Fibroblast of villous mesenchyme (primary cell): ENCODE measurements at places on chromosomes 5 and 9.

- no peak for DNase-seq
Measured at GRCh38 chr5:150549735-150550134, 41.8 kb downstream of the NDST1 start.

DNA sequence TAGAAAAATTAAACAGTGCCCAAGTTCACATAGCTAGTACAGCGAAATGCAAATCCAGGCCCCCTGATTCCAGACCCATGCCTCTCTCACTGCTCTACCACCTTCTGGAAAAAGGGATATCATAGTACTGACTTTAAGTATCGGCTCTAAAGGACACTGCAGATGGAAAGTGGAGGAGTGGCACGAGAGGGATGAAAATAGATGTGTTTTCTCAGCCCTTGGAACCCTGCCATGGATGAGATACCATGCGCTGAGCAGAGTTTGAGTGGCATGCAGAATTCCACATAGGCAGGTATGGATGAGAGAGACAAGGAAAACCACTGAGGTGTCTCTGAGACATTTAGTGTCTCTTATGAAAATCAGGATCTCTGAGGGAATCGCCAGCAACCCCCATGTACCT lies 18.8 kb downstream of the CKMT2 start:
- DNase-seq, result no peak

DNA sequence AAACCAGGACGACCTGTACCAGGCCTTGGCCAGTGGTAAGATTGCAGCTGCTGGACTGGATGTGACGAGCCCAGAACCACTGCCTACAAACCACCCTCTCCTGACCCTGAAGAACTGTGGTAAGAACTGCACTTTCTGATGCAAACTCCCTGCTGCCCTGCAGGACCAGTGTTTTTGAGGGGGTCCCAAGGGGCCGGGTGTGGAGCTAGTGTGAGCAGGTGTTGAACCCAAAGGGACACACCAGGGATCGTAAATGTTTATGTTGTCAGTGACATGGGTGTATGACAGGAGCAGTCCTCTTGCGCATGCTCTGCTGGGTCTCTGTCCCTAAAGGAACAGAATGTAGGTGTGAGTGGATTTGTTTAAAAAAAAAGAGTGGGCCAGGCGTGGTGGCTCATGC lies 9.5 kb downstream of the GRHPR start:
- DNase-seq, result no peak

DNA sequence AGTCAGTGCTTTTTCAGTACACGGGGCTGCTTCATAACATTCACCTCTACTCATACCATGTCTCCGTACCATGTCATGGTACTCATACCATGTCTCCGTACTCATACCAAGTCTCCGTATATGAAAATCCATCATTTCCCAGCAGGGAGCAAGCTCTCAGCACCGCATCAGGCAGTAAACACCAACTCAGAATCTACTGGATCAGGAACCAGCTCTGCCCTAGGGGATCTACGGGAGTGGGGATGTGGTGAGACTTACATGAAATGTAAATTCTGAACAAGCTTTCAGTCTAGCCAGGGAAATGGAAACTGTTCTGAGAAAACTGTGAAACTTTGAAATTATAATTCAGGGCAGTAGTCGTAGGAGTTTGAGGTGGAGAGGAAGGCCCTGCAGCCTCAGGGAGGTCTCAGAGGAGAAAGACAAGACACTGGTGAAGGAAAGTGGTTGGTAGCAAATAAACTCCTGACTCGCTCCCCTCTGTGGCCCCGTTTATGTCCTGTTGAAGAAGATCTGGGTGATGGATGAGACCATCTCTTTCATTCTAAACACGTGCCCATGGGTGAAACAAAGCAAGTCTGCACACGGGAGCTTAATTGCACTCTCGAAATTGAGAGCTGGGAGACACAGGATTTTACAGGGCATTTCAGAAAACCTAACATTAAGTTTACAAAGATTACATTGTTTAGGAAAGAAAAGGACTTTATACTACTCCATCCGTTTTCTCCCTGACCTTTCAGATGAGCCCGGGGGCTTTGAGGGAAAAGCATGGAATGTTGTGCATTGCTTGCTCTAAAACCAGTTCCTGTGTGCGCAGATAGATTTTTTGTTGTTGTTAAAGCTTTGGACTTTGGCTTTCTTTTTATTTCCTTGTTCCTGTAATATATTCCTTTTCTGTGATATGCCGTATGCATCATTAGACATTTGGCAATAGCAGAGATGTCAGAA lies 26.8 kb downstream of the ACTBL2 start:
- peak; percentile 25 for DNase-seq

DNA sequence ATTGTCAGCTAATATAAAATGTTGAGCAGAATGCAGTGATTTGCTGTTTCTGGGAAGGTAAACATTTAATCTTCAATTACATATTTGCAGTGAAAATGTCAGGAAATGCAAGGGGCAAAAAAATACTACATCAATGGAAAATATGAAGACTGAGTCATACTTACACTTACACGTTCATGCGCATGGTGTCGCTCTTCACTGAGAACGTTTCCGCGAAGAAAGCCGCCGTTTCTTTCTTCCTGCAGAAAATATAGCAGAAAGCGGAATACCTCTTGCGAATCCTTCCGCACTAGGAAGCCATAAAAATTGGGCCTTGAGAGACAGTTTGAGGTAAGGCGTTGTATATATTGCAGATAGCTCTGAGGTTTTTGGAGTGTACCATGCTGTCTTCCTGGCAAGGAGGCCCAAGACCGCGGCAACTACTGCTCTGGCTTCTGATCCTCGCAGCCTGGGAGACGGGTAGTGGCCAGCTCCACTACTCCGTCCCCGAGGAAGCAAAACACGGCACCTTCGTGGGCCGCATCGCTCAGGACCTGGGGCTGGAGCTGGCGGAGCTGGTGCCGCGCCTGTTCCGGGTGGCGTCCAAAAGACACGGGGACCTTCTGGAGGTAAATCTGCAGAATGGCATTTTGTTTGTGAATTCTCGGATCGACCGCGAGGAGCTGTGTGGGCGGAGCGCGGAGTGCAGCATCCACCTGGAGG lies at the start of gene PCDHA13:
Gene PCDHA13, plus strand, starts transcription at position 236 of the 702 bp plus-strand sequence. Its CDS starts 145 bp downstream, at position 381.
- peak; percentile 1 for DNase-seq

GRCh38 chr5:93320920-93321445 lies 260.0 kb downstream of the NR2F1-AS1 start:
- DNase-seq, result peak; percentile 28

- no peak for DNase-seq
Measured at GRCh38 chr5:8057769-8058168, 188.8 kb downstream of the MTRR start.

- no peak for DNase-seq
Measured at GRCh38 chr9:77451507-77451906, 196.6 kb downstream of the GNA14 start.

DNA sequence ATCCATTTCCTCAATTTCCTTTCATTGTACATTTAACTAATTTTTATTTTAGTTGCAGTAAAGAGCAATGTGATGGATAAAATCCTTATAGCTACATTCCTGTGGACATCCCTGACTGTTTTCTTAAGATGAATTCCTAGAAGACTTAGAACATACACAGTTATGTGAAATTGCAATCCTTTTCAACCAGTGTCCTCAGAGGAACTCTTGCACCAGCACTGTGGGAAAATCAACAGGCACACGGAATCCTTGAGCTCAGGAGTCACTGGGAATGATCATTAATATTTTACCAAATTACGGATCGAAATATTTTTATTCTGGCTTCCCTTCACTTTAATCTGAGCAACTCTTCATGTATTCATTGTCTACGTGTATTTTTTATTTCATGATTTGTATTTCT lies 901.9 kb upstream of the WWC1 start:
- no peak for DNase-seq

GRCh38 chr9:23622396-23622795 lies 203.6 kb downstream of the ELAVL2 start:
- no peak for DNase-seq

- DNase-seq, result no peak
Measured at GRCh38 chr5:54825005-54825404, 160.4 kb downstream of the ESM1 start.

- peak; percentile 45 for DNase-seq
Measured at GRCh38 chr9:98807070-98807813, at the start of gene GALNT12. GALNT12 (plus strand) TSS chr9:98807670; CDS start chr9:98807699, 29 bp downstream.

- peak; percentile 74 for DNase-seq
Measured at GRCh38 chr5:36739751-36740221, 133.4 kb downstream of the SLC1A3 start.

- no peak for DNase-seq
Measured at GRCh38 chr9:4421847-4422246, 68.4 kb upstream of the SLC1A1 start.

- DNase-seq, result no peak
Measured at GRCh38 chr5:172854971-172855370, 20.9 kb downstream of the ERGIC1 start.

- DNase-seq, result no peak
Measured at GRCh38 chr5:36573438-36573837, 33.0 kb upstream of the SLC1A3 start.

DNA sequence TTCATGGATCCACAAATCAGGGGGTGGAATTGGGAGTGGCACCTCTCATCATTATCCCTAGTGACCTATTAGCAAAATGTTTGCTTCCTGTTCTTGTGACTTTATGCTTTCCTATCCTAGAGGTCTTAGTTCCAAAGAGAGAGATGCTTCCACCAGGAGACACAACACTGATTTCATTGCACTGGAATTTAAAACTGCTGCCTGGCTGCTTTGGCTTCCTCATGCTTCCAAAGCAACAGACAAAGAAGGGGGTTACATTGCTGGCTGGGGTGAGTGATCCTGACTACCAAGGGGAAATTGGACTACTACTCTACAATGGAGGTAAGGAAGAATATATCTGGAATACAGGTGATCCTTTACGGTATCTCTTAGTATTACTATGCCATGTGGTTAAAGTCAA lies 69.2 kb upstream of the SH3GL2 start:
- DNase-seq, result no peak

DNA sequence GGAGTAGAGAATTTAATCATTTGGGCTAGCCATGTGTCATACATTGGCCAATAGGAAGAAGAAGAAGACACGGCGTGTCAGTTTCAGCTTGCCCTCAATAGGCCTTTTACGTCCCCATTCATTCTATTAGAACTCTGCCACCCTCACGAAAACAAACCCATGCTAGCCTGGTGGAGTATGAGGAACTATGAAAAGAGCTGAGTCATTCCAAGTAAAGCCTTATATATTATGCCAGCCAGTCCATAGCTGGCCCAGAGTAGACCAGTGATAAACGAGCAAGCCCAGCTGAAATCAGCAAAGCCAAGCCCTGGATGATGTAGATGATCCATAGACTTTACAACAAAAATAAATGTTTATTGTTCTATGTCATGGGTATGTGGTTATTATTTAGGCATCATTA lies 895.1 kb downstream of the TLE1 start:
- no peak for DNase-seq

- no peak for DNase-seq
Measured at GRCh38 chr5:1412621-1413020, 32.6 kb downstream of the SLC6A3 start.

GRCh38 chr9:109328978-109329637 lies 8.2 kb upstream of the EPB41L4B start:
- DNase-seq, result peak; percentile 58

DNA sequence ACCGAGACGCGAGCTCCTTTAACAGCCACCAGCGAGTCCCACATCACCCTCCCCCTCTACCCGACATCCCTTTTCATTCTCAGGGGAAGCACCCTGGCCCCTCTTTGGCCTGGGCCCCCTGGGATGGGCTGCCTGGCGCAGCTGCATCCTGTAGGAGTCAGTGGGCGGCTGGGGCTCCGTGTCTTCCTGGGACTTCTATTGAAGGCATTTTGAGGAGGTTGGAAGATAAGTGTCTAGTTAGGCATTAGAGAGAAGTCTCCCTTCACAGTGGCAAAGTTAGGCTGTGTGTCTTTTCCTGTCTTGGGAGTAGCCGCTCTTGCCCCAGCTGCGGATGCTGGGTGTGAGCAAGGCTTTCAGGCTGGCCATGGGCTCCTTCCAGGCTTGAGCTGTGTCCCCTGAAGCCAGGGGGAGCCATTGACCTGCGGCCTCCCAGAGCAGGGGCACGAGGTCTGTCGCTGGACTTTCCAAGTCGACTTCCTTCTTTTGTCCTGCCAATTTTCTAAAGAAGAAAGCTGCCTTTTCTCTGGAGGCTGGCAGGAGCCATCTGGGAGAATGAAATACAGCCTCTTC lies 18.6 kb upstream of the NKD2 start:
- peak; percentile 30 for DNase-seq

- DNase-seq, result peak; percentile 16
Measured at GRCh38 chr5:115180165-115180709, 10.5 kb upstream of the TRIM36 start.

- DNase-seq, result no peak
Measured at GRCh38 chr5:167481345-167481744, 810.1 kb upstream of the WWC1 start.

- peak; percentile 24 for DNase-seq
Measured at GRCh38 chr5:78795757-78796156, 147.2 kb upstream of the LHFPL2 start.

GRCh38 chr9:33159777-33160127 lies 7.4 kb downstream of the B4GALT1 start:
- DNase-seq, result peak; percentile 83

DNA sequence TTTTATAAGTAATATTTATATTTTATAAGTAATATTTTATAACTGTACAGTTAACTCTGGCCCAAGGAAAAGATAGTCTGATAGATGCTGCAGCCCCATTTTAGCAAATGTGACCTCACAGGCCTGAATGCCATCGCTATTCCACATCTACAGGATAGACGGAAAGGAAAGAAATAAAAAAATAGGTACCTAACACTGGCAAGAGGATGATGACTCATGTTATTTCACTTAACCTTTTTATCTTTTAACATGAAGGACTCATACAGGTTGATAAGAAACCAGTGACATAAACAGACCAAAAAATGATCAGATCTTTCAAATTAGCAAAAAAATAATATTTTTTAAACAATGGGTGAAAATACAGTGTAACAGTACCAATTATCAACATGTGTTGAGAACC lies 2.7 kb downstream of the CD274 start:
- DNase-seq, result no peak

- no peak for DNase-seq
Measured at GRCh38 chr9:34957492-34958410, at the start of gene PHF24. PHF24 (plus strand) TSS chr9:34958285; CDS start chr9:34971299, 13,014 bp downstream.

DNA sequence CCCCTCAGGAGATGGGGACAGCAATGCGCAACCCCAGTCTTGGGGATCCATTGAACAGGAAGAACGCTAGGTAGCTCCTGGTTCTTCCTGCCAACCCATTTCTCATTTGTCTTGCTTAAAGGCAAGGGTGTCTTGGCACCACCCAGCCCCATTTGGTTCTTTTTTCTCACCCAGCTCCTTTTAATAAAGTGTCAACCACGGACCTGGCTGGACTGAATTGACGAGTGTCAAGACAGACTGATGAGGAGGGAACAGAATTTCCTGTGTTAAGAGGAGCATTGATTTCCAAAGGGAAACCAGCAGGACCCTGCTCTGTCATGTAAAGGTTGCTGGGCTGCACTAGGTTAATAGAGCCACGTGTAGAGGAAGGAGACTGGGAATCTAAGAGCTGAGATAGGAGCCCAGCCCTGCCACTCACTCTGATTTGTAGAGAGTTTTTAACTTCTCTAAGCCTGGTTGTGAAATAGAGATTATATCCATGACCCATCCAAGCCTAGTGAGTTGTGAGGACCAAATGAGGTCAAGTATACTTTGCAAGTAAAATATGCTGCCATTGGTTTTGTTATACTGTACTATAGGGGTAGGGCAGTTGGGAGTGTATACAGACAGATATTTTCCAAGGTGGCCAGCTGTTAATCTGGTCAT lies 33.7 kb downstream of the OSTF1 start:
- no peak for DNase-seq
